HFFc6 (cell line): ENCODE measurements at places on chromosomes 12 and 14.

- DNase-seq, result no peak
Observed at GRCh38 chr14:61567838-61568571, 127.3 kb upstream of the HIF1A start.

DNA sequence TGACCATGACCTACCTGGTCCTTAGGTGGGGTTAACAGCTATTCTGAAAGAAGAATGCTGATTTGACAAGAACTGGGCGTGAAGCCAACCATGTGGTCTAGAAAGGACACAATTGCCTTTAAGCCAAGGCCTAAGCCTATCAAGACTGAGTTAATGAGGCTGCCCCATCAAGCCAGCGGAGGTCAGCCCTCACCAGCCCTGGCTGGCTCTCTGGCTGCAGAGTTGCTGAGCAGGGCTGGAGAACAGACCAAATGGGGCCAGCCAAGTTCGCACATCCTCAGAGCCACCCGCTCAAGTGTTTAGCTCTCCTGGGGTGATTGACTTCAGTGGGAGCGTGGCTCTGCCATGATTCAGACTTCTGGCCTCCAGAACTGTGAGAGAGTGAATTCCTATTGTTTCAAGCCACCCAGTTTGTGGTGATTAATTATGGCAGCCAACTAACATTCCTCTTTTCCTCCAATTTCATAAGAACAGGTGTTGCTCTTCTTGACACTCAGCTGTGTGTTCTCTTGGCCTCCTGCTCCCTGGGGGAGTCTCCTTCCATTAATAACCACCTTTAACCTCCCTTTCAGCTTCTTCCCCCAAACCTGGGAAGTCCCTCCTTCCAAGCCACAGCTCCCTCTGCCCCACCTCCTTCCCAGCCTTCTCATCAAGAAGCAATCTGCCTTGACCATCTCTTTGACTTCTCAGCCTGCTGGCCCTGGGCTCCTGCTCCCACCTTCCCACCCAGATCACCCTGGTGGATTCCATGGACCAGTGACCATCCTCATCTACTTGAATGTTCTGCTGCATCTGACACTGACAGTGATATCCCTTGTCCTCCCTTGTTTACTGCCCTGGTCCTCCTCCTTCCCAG, 5.3 kb upstream of the SERPINA5 start:
- no peak for DNase-seq

- DNase-seq, result no peak
Observed at GRCh38 chr12:131511391-131511802, 199.5 kb upstream of the SFSWAP start.

GRCh38 chr14:39641224-39641623, 209.0 kb upstream of the FBXO33 start:
- no peak for DNase-seq

GRCh38 chr12:53413485-53414204, 10.0 kb upstream of the AMHR2 start:
- DNase-seq, result no peak

GRCh38 chr14:24181371-24182077, 7.1 kb downstream of the IPO4 start:
- no peak for DNase-seq

- DNase-seq, result no peak
Observed at GRCh38 chr14:56666294-56666693, 86.7 kb downstream of the TMEM260 start.

GRCh38 chr12:60494244-60494643, 898.4 kb downstream of the SLC16A7 start:
- peak; percentile 55 for DNase-seq

DNA sequence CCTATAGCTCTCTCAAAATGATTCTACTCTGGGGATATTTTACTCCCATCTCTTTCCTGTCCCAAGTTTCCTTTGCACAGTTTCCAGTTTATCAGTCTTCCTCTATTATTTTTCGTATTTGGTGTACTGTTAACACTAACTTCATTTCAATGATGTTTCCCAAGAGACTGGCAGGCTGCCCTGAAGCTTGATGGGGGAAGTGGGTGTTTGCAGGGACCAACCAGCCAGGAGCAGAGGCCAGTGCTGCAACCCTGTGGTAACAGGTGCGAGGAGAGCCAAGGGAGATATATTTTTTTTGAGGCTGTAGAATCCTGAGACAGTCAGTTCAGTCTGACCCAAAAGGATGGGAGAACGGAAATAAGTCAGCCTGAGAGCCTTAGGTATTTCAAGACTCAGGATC, 11.8 kb upstream of the CEBPE start:
- no peak for DNase-seq

DNA sequence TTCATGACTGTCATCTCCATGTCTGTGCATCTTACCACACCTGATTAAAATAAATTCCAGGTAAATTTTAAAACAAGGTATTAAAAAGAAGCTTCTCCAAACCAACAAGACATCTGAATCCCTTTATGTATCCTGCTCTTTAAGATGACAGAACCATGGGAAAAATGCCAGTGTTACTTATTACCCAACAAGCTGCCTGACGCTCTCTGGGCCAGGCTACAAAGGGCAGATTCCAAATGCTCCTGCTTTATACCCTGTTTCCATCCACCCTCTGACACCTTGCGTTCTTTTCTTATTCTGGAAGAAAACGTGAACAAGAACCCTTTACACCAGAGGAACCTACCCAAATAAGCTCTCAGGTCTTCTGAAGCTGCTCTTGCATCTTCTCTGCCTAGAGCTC, 70.7 kb downstream of the SLC8A3 start:
- no peak for DNase-seq

- no peak for DNase-seq
Observed at GRCh38 chr12:13836099-13836498, 145.3 kb downstream of the GRIN2B start.

DNA sequence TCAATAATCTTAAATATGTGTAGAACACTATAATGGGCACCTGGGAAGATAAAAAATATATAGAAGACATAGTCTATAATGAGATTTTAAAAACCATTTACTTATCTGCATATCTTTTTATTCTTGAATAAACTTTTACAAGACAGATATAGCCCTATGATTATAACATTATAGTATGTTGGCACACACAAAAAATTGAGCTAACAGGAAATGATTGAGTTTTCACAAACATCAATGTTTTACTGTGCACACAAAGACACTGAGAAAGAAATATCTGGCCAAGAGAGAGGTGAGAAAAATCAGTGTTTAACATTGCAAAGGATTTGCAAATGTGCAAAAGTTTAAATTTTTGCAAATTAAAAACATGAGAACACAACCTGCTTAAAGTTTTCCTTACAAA, 124.3 kb downstream of the BBS10 start:
- DNase-seq, result no peak

DNA sequence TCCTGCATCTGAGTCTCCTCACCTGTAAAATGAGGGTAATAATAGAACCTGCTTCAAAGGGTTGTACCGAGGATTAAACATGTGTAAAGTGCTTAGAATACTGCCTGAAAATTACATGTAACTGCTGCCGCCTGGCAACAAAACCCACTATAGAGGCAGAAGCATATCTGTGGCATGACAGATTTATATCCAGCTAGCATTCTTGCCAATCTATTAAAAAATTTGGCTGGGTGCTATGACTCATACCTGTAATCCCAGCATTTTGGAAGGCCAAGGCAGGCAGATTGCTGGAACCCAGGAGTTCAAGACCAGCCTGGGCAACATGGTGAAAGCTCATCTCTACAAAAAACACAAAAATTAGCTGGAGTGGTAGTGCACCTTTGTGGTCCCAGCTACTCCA, 16.4 kb upstream of the KSR2 start:
- DNase-seq, result peak; percentile 1

DNA sequence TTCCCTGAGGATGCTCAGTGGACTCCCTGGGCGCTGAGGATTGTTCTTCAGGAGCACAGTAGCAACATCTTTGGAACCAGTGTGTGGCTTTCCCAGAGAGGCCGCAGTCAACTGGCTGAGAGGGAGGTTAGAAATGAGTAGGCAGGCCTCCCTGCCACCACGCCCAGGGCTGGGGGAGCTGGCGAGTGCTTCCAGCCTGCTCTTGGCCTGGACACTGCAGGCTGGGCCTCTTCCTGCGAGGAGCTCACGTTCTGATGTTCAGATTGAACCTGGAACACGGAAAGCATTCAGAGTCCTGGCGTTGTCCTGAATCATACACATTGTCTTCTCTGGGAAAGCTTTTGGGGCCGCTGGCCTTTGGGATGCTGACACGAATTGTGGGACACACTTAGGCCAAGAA, 15.6 kb downstream of the TSPAN9 start:
- DNase-seq, result no peak

- no peak for DNase-seq
Observed at GRCh38 chr12:46101485-46101869, 111.1 kb upstream of the SCAF11 start.
